ENCODE measurements at places on chromosomes 12 and 14. TPM values are rescaled to one million over a fixed set of nuclear protein-coding genes. Genes with fewer than 3 reads are reported as not detected.

GRCh38 chr12:54378796-54379397 lies 5.6 kb downstream of the ZNF385A start:
- H3K4me1 ChIP-seq: peaks cover 18% of the 10 kb centered on the region
- H3K27ac ChIP-seq: peak overlapping the region; percentile 36
- H3K27me3 ChIP-seq: no peaks in the 10 kb centered on the region
- no peak overlapping the region for H3K4me3 ChIP-seq

Gene TAS2R7
- not detected for polyA plus RNA-seq

Gene FGF6
- not detected for polyA plus RNA-seq

DNA sequence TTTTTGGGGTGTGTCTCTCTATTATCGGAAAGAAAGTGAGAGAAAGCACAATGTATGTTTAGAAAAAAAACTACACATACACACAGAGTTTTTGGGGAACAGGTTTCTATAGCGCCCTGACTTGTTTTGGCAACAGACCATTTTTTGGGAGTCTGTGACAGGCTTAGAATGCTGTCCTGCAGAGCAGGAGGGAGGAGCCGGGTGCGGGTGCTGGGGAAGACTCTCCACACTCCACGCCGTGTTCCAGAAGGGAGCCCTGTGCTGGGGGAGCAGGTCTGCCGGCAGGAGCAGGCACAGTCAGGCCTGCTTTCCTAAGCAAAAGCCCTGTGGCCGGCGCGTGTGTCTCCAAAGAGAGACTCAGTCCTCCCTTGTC lies 26.5 kb downstream of the CD9 start:
- no peak for DNase-seq
- H3K36me3 ChIP-seq: no peaks in the 10 kb centered on the region
- no peak overlapping the region for H3K4me3 ChIP-seq
- peak overlapping the region; percentile 85 for H3K27ac ChIP-seq
- H3K27me3 ChIP-seq: no peaks in the 10 kb centered on the region

DNA sequence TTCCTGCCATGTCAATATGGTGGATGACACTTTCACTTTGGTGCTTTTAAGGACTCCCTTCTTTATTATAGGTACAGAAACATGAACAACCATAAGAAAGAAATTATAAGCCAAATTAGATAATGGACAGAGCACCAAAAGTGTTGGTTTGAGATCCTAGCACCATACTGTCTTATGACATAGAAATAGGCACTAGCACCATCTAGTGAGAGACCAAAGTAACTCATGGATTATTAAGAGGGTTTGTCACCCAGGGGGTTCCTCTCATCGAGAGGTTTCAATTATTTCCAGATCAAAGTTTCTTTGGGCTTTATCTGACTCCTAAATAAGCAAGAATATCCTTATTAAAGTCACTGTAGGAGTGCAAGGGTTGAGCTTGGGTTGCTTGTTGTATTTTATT lies 153.0 kb upstream of the DIO2 start:
- H3K4me1 ChIP-seq: no peaks in the 10 kb centered on the region
- H3K4me3 ChIP-seq: no peak overlapping the region
- no peaks in the 10 kb centered on the region for H3K27me3 ChIP-seq
- no peak overlapping the region for H3K27ac ChIP-seq
- no peaks in the 10 kb centered on the region for H3K36me3 ChIP-seq

DNA sequence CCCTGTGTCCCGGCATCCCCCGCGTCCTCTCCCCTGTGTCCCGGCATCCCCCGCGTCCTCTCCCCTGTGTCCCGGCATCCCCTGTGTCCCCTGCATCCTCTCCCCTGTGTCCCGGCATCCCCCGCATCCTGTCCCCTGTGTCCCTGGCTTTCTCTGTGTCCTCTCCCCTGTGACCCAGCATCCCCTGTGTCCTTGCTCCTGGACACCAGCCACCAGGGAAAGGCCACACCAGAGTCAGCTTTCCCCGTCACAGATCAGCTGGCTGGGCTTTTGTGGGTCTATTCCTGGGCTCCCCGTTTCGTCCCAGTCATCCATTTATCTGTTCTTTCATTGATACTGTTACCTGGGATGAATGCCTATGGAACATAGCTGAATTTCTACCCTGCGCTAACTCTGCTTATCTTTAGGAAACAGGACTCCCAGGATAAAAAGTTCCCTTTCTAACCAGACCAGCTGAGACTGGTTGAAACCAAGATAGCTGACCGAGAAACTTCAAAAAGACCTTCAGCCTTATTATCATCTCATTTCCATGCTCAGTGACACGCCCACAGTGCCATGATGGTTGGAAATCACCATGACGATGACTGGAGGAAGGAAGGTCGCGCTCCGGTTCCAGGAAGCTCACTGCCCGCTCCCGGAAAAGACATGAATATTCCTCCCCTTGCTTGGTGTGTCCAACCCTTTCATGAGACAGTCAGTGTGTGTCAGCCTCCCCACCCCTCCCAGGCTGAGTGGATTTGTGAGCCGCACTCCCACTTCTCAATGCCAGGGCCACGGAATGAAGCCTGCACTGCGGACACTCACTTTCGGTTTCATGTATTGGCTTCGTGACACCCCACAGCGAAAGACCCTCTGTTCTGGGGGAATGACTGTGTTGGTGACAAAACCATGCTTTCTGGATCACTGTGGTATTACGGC lies 276.4 kb upstream of the SFSWAP start:
- H3K4me3 ChIP-seq: no peak overlapping the region
- no peaks in the 10 kb centered on the region for H3K4me1 ChIP-seq
- H3K27ac ChIP-seq: no peak overlapping the region

Gene RERG
- 33.5 TPM for polyA plus RNA-seq

DNA sequence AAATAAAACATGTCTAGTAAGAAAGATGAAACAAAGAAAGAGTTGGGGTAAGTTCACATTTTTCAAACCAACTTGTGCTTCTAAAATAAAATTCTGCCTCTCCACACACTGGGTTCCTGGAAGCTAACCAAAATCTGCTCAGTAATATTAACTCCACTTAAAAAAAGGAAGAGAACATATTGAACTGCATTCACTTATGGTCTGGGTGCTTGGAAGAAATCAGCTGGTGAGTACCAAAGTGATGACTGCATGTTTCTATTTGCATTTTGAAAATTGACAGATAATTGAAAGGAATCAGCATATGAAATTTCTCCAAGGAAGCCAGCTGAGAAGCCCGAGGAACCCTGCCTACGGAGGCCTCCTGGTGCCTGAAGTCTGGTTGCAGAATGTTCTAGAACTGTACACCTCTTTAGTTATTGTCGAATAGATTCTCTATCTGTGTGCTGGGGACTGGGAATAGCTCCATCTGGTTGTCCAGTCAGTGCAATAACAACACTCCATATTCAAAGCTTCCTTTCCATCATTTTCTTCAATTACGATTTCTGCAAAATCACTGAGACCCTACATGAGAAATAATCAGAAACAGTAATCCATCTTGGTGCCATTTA lies 836.1 kb downstream of the VRK1 start:
- no peak overlapping the region for H3K27ac ChIP-seq
- H3K27me3 ChIP-seq: peaks cover 9% of the 10 kb centered on the region
- no peaks in the 10 kb centered on the region for H3K36me3 ChIP-seq
- H3K4me3 ChIP-seq: no peak overlapping the region

DNA sequence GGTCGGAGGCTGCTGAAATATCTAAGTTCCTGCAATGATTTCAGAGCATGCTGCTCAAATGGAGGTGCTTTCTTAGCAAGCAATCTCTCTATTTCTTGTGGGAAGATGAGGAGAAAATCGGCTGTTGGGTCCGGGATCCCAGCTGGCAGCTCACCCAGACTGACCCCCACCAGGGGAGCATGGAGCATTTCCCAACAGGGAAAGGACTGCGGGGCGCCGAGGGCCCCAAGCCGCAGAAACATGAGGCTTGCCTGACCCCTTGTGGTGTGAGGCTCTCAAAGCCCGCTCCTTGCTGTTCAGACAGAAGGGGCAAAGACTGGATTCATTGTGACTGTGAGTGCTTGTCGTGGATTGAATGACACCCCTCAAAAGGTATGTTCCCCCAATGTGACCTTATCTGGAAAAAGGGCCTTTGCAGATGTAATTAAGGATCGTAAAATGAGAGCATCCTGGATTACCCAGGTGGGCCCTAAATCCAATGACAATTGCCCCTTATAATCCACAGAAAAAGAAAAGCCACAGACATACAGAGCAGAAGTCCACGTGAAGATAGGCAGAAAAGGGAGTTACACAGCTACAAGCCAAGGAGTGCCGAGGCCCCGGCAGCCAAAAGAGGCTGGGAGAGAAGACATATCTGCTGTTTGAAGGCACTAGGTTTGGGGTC lies 116.3 kb upstream of the VASH1 start:
- H3K4me1 ChIP-seq: no peaks in the 10 kb centered on the region
- no peak for DNase-seq
- H3K27me3 ChIP-seq: peaks cover 3% of the 10 kb centered on the region
- no peaks in the 10 kb centered on the region for H3K36me3 ChIP-seq
- no peak overlapping the region for H3K27ac ChIP-seq

GRCh38 chr14:76313852-76314251 lies 62.1 kb upstream of the ESRRB start:
- H3K27me3 ChIP-seq: no peaks in the 10 kb centered on the region
- no peak overlapping the region for H3K4me3 ChIP-seq
- H3K36me3 ChIP-seq: no peaks in the 10 kb centered on the region

DNA sequence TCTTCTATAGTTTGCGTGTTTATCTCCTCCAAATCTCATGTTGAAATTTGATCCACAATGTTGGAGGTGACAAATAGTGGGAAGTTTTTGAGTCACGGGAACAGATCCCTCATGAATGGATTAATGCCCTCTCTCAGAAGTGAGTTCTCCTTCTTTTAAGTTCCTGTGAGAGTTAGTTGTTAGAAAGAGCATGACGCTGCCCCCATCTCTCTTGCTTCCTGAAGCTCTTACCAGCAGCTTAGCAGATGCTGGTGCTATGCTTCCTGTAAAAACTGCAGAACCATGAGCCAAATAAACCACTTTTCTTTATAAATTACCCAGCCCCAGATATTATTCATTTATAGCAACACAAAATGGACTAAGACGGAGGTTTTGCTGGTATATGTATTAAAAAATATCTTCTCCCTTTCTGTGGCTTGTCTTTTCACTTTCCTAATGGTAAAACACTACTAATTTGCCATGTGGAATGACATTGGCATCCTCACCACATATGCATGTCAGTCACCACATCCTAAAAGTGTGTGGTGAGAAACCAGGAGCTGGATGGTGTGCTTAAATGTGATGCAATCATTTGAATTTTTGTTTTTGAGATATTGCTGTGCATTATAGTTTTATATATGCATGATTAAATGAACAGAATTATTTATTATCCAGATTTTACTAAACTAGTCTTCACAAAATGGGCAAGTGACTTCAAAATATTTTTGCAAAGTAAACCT lies 449.3 kb downstream of the ADAMTS20 start:
- no peaks in the 10 kb centered on the region for H3K27me3 ChIP-seq
- H3K27ac ChIP-seq: no peak overlapping the region
- H3K36me3 ChIP-seq: no peaks in the 10 kb centered on the region
- DNase-seq: no peak

GRCh38 chr14:76729258-76729657 lies 32.0 kb upstream of the VASH1 start:
- H3K36me3 ChIP-seq: no peaks in the 10 kb centered on the region
- H3K4me3 ChIP-seq: no peak overlapping the region
- no peak for DNase-seq
- no peaks in the 10 kb centered on the region for H3K4me1 ChIP-seq
- H3K27me3 ChIP-seq: no peaks in the 10 kb centered on the region

- DNase-seq: no peak
- no peak overlapping the region for H3K27ac ChIP-seq
- no peaks in the 10 kb centered on the region for H3K27me3 ChIP-seq
- no peaks in the 10 kb centered on the region for H3K36me3 ChIP-seq
- H3K4me1 ChIP-seq: no peaks in the 10 kb centered on the region
These were observed 108.7 kb upstream of the PRICKLE1 start for GRCh38 chr12:42698213-42698612.

GRCh38 chr12:53222806-53223261 lies 9.2 kb downstream of the RARG start:
- H3K27me3 ChIP-seq: no peaks in the 10 kb centered on the region
- peak overlapping the region; percentile 99 for H3K27ac ChIP-seq
- peaks cover 24% of the 10 kb centered on the region for H3K4me1 ChIP-seq
- H3K36me3 ChIP-seq: no peaks in the 10 kb centered on the region

DNA sequence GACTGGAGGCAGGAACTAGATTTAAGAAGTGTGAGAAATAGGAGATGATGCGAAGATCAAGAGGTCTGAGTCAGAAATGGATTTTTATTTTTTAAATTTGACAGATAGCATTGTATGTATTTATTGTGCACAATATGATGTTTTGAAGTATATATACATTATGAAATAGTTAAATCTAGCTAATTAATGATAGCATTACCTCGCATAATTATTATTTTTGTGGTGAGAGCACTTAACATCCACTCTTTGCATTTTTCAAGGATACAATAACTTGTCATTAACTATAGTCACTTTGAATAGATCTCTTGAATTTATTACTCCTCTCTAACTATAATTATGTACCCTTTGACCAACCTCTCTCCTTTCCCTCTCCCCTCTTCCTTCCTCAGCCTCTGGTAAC lies 3.7 kb downstream of the SMOC1 start:
- no peak for DNase-seq
- no peaks in the 10 kb centered on the region for H3K36me3 ChIP-seq
- peaks cover 13% of the 10 kb centered on the region for H3K27me3 ChIP-seq
- H3K4me3 ChIP-seq: no peak overlapping the region
- no peak overlapping the region for H3K27ac ChIP-seq

DNA sequence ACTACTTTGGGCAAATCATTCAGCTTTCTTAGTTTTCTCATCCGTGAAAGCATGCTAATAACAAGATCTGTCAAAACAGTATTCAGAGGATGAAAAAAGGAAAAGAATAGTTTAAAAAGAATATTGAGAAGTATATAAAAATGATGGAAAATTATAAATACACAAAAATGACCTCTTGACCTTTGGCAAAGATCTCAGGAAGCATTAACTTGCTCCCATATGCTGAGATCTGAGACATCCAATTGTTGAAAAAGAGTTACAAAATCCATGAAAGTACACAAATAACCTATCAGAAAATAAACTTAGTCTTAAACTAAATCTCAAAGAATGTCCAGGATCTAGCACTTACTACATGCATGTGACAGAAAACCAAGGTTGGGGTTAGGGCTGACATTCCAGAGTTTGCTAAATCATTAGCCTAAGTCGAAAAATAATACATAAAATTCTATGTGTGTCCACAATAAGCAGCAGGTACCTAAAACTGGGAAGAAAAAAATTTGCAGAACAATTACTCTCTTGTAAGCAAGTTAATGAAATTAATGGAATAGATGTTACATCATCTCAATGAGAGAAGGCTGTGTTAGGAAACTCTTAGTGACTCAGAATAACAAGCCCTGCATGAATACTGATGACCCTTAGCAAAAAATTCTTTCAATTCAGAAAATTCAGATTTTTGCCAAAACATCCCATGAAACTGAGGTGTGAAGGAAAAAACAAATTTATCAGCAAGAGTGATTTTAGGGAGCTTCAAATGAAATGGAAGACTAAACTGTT lies 3.4 kb downstream of the PAH start:
- no peak overlapping the region for H3K27ac ChIP-seq
- DNase-seq: no peak
- no peaks in the 10 kb centered on the region for H3K4me1 ChIP-seq
- H3K4me3 ChIP-seq: no peak overlapping the region

Gene ANKS1B
- 1.3 TPM for polyA plus RNA-seq

Data from adrenal gland (tissue), 19 donors.